NCI-H1436 treated with DMSO at 0.1 percent for 48 hours (cell line): ENCODE measurements at places on chromosomes 11 and 22.
A peak's percentile ranks its signal among the peaks of the same experiment; 100 is the strongest.

GRCh38 chr22:36386351-36386899 lies 1.3 kb downstream of the MYH9 start:
- no peak for DNase-seq

DNA sequence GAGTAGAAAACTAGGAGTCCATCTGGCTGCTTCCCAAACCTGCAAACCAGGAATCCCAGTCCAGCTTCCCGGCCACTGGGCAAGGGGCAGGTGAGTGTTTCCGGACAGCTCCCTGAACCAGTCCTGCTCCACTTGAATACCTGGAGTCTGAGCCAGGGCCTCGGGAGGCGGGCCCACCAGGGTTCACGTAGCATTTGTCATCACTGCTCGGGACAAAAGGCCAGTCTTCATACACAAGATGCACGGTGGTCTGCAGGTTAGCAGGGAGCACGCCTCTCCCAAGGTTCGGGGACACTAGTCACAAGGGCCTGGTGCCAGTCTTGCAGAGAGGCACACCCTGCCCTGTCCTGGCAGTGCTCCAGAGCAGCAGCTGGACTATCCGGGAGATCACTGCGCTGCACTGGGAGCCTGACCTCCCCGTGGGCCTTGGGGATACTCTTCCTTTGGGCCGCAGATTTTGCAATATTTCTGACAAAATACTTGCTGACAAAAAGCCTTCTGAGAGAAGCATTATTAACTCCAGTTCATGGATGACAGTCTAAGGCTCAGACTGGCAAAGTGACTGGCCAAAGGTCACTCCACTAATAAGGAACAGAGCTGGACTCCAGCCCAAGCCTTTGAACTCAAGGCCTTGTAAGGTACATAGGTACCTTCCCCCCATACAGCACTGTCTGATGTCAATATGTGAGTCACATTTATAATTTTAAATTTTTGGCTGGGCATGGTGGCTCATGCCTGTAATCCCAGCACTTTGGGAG lies 25.1 kb downstream of the CD6 start:
- no peak for DNase-seq

DNA sequence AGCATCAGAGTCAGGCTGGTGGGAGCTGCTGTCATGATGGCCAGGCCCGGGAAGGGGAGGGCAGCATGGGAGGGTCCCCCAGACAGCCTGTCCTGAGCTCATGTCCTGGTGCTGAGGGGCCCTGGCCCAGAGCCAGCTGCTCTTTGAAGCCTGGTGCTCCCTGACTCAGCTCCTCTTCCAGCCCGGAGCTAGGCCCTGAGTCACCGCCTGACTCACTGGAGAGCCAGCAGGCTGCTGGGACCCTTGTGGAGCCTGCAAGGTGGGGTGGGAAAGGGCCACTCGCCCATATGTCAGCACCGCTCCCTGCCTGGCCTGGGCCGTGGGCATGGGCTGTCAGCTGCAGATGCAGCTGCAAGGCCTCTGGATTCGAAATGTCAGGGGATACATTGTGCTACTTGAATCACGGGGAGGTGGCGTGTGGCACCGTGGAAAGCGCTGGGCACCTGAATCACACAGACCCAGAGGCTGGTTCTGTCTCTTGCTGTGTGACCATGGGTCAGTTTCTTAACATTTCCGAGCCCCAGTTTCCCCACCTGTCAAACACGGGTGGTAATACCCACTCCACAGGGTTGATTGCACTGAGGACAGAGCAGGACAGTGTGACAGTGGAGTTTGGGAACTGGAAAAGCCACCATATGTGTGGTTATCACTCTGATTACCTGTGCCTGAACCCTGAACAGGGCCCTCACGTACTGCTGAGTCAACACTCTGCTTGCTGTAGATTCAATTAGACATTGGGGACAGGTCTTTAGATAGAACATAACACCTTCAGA lies 4.4 kb downstream of the CACNA1I start:
- DNase-seq: no peak

DNA sequence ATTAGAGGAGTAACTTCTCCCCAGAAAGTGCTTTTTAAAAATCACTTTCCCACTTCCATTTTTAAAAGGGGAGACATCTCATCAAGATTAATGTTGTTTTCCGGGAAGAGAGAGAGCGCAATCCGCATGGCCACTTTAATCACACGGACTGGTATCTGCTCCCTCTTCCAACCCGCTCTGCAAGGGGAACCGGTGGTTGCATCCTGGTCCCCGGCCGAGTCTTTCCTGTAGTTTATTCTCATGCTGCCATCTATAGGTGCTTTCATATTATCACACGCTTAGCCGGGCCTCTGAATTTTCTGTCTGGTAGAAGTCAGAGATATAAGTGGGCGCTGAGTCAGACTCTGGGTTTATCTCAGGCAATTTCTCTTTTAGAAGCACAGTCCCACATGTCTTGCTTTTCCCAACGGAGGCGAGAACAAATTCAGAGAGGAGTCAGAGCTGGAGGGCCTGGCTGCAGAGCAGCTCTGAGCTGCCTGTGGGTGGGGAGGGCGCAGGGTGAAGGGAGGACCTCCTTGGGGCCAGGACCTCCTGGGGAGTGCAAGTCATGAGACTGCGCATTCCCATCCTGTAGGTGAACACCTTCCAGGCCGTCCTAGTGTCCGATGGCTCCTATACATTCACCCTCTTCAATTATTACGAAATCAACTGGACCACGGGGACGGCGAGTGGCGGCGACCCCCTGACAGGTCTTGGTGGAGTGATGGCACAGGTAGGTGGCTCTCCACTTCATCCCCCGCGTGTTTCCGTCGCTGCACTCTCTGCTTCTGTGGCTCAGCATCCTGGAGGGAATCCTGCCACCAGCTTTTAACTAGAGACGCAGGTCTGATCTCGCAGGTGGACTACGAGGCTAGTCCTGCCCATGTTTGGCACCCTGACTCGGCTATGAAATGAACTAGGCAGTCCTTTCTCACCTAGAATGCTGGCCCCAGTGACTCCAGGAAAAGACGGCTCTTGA lies 11.7 kb downstream of the TECTA start:
- peak; percentile 24 for DNase-seq

- DNase-seq: no peak
Measured at GRCh38 chr22:28094771-28095170, 175.7 kb upstream of the PITPNB start.

- DNase-seq: no peak
Measured at GRCh38 chr22:46815559-46815895, 53.1 kb downstream of the TBC1D22A start.

- no peak for DNase-seq
Measured at GRCh38 chr22:30424534-30425326, 838 bp upstream of the MTFP1 start.

- DNase-seq: no peak
Measured at GRCh38 chr11:110513259-110513801, 83.6 kb downstream of the FDX1 start.
